ENCODE measurements at places on chromosomes 3 and 15.

- DNase-seq: no peak
These were observed 323.1 kb downstream of the ZPLD1 start for GRCh38 chr3:102757950-102758349.

DNA sequence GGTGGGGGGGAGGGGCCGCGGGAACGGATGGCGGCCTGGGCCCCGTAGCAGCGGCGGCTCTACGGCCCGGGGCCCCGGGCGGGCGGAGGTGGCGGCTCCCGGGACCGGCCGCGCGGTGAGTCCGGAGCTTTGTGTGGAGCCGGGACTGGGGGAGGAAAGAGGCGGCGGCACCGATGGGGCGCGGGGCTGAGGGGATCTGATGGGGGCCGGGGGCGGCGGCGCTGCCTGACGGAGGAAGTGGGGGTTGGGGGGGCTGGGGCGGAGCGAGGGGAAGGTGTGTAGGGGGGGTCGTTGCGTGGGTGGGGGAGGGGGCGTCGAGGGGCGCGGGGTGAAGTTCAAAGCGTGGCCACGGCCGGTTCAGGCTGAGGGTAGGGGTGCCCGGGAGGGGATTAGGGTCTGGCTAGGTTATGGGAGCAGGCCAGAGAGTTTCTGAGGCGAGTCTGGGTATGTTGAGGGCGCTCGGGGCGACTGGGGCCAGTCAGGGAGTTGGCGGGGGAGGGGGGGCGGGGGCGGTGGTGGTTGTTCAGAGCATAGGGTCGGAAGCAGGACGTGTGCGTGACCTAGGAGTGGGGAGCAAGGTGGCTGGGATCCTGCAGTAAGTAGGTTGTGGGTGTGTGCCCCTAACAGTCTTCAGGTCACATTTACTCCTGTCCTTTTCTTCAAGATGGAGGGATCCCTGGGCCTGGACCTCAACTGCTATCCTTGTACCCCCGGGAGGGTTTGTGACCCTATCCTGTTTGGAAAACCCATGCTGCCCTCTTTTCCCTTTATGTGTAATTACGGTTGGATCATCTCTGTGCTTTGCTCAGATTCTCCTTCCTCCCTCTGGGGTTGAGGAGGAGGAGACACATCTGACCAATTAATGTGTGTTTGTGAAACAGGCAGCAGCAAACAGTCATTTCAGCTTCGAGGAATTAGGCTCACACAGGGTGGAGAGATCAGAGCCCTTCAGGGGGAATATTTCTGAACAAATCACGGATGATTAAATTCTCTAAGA is 644 bp downstream of the ZNF609 start:
- no peak for DNase-seq

GRCh38 chr3:30498587-30498967 is 107.8 kb upstream of the TGFBR2 start:
- no peak for DNase-seq

- no peak for DNase-seq
These were observed 14.7 kb upstream of the SECISBP2L start for GRCh38 chr15:49060710-49061495.

DNA sequence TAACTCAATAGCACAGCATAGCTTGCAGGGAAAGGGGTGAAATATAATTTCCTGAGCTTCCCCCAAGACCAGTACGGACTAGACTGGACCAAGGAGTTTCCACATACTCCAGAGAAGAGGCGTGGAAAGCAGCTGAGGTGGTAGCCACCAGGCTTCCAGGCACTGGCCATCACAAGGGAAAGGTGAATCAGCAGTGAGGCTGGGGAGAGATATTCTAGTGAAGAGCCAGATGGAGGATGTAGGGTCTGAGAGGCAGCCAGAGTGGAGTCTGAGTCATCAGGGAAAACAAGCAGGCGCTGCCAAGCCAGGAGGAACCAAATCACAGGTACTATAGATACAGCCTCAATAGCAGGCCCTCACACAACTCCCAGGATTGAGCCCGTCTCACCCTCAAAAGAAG is 9.6 kb upstream of the RASA2 start:
- DNase-seq: no peak

DNA sequence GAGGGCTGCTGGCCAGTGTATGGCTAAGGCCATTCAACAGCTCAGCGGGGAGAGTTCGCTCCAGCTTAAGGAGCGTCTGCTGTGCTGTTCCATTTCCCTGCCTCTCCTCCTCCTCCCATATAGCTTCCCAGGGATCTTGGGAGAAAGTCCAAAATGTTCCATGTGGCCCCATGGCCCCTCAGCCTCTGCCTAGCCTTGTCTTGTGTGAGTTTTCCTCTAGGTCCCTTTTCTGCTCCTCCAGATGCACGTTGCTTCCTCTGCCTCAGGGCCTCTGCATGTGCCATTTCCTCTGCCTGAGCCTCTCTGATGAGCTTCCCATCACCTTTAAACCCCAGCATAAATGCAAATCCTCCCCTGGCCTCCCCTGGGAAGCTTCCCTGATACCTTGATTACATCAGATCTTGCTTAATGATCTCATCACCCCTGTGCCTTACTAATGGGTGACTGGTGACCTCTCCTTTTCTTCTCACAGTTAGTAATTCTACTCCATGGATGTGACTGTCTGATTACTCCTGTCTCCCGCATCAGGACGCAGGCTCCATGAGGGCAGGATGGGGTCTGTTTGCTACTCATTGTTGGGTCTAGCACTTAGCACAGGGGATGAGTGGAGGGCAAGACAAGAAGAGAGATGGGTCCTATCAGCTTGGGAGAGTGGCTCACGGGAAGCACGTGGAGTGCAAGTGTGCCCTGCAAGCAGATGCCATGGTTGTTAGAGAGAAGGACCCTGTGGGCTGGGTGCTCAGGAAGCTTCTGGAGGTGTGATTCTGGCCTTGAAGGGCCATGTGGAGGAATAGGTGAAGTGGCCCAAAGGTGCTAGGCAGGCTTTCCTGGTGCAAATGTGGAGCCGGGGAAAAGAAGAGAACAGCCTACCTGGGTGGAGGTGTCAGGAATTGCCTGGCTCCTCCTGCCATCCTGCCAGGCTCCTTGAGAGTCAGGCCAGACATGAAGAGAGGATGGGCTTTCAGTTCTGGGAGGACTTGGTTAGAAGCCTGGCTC is 23.8 kb downstream of the ITGA11 start:
- no peak for DNase-seq

DNA sequence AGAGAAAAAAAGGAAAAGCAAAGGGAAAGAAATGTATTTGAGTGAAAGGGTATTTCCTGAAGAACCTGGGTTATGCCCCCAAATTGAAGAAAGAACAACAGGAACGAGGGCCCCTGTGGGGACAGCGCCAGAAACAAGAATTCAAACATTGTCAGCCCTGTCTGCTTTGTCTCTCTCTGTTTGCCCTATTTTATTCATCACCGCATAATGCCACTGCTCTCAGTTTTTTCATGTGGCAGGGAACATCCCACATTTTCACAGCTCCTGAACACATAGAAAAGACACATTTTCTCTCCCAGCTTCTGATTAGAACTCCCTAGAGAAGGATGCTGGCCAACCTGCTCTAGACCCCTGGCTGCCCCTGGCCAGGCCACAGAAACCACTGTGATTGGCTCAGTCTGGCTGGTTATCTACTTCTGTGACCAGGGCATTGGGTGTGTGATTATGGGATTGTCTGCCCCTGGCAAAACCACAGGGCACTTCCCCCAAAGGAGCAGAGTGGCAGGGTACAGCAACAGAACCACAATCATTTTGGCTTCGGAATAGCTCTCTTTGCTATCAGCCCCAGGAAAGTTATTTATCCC is 31.3 kb upstream of the CCDC54 start:
- no peak for DNase-seq

DNA sequence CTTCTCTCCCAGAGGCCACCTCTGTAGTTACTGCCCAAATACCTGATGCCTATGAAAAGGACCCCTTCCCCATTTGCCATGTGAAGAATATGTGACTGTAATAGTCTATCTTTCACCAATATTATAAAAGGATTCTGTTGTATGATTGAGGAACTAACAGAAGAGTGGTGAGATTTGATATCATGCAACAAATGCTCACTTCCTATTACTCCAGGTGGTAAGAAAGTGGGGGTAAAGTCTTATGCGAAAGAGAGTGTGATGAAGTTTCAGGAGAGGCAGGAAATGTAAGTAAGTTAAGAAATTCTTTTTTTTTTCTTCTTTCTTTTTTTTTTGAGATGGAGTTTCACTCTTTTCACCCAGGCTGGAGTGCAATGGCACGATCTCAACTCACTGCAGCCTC is 24.4 kb upstream of the RAP2B start:
- DNase-seq: no peak

GRCh38 chr3:38966811-38967692 is 84.7 kb downstream of the SCN11A start:
- no peak for DNase-seq

DNA sequence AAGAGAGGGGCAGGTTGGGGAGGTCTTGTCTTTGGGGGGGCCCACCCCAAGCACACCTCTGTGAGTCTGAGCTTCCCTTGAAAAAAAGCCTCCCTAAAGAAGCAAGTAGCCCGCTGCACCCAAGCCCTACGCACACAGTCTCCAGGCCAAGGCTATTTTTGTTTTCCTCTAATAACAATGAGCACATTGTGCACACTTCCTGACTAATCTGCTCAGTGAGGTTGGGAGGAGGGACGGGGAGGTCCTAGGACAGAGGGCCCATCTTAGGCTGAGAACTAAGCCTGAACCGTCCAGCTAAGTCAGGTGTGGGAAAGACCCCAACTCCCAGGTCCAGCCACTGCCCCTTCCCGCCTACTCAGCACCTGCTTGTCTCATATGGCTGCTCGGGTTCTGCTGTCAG is 87.2 kb downstream of the HMG20A start:
- DNase-seq: no peak

- DNase-seq: peak; percentile 49
These were observed 4.6 kb downstream of the BCL6 start for GRCh38 chr3:187740421-187741399.

DNA sequence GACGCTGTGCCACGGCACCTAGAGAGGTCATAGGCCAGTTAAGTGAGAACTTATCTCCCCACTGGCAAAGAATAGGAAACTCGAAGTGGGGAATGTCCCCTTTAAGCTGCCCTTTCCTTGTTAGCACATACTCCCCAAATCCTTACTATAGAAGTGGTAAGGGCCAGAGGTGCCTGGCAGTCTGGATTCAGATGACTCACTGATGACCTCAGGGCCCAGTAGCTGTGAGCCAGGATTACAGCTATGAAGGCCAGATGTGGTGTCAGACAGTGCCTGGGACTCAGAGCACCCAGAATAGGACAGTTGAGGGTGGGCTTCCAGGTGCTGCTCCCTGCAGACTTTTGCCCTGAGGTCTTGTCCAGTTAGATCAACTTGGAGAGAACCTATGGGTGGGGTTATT is 37.7 kb downstream of the PDIA5 start:
- DNase-seq: no peak

DNA sequence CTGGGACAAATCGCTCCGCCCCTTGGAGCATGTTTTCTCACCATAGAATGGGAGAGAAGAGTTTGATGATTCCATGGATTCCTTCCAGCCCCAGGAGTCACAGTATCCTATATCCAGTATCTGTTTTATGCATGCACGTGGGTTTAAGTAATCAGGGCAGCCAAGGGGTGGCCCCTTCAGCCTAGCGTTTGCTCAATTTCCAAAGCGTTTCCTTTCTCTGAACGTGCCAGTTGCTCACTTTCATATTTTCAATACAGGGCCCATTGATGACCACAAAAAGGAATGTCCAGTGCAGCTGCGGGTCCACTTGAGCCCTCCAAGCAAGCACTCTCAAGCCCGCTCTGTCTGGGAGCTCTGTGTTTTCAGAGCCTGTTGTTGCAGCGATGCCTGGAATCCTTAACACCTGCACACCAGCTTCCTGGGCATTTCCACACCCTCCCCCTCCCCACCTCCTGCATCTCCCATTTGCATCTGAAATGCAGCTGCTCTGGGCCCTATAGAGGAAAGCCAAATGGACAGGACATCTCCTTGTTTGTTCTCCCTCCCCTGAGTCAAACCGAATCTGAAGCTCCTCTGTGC is 164.3 kb upstream of the LPP start:
- DNase-seq: no peak

DNA sequence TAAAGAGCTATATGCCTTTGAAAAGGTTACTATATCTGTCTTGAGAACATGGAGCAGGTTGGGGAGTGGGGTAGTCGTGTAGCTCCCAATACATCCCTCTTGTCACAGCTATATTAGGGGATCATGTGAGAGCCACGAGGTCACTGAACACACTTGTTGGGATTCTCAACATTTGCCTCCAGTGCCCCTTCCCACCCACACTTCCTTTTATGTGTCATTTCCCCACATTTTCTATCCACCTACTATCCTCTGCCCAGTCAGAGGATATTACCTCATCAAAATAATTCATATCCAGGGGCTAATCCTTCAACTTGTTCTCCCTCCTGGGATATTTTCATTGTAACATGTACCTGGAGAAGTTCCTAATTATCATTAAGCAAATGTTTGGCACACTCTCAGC is 85.0 kb downstream of the CYP19A1 start:
- DNase-seq: no peak

- no peak for DNase-seq
These were observed 14.6 kb upstream of the LRRC2 start for GRCh38 chr3:46580675-46581074.

DNA sequence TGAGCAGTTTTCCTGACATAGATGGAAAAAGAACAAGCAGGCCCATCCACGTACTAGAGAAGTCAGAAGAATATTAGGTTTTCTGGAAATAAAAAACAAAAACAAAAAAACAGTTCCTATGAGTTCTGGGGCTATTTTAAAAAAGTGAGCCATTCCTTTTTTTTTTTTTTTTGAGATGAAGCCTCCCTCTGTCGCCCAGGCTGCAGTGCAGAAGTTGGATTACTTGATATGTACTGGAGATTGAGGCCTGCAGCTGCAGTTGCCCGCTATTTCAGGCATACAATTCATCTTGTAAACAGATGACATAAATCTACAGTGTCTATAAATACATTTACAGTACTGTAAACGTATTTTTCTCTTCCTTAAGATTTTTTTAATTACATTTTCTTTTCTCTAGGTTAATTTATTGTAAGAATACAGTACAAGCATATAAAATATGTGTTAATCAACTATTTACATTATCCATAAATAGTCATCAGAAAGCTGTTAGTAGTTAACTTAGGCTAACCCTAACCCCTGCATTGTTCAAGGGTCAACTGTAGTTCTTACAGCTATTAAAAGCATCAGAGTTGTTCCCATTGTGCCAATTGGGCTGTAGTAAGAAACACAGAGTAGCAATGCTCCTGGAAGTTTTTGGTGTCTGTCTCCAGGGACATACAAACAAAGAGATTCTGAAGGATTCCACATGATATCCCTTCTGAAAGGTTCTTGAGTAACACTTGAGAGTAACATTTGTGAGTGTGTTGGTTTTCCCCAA is 11.2 kb upstream of the ACTL6A start:
- no peak for DNase-seq

DNA sequence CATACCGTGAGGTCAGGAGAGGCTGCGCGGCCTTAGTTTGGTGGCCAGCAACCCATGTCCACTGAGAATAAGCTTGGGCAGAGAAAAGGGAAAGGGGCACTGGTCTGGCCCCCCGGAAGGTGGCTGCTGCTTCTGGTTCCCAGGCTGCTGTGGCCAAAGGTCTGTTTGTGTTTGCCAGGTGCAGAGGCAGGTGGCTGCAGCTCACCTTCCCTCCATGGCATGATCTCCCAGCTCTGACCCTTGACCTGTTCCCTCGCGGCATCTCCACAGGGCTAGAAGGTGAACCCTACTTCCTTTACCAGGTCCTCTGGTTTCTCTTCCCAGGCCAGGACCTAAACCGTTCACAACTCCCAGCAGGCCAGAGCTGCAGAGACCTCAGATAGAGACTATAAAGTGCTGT is 13.8 kb downstream of the VPS18 start:
- no peak for DNase-seq

GRCh38 chr3:15377961-15378791 is 45.8 kb upstream of the SH3BP5 start:
- DNase-seq: peak; percentile 97
